Fibroblast of the aortic adventitia (primary cell): ENCODE measurements at places on chromosomes 2 and 18.

GRCh38 chr2:197236816-197237215 lies 73.8 kb downstream of the ANKRD44 start:
- DNase-seq = no peak

GRCh38 chr2:120600335-120600734 lies 135.3 kb upstream of the GLI2 start:
- DNase-seq = no peak

- peak; percentile 15 for DNase-seq
Measured at GRCh38 chr18:58105206-58105887, 61.3 kb downstream of the NEDD4L start.

- DNase-seq = no peak
Measured at GRCh38 chr2:184078496-184078895, 519.8 kb upstream of the ZNF804A start.

DNA sequence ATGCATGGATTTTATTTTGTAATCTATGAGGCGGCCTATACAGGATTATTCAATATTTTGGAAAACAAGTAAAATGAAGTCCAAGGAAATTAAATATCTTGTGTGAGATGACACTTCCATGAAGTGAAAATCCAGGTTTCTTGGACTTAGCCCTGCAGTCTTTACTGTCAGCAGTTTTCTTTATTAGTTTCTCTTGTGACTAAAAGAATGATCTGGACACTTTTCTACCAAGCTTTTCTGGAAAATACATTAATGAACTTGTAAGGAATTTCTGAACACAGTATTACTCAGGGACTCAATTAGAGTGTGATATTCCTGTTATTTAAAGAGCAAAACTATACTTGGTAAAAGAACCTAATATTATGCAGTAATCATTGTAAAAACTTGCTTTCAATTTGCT lies 610.4 kb upstream of the SLC8A1 start:
- DNase-seq = no peak

- no peak for DNase-seq
Measured at GRCh38 chr2:10863837-10864236, 47.9 kb upstream of the KCNF1 start.

DNA sequence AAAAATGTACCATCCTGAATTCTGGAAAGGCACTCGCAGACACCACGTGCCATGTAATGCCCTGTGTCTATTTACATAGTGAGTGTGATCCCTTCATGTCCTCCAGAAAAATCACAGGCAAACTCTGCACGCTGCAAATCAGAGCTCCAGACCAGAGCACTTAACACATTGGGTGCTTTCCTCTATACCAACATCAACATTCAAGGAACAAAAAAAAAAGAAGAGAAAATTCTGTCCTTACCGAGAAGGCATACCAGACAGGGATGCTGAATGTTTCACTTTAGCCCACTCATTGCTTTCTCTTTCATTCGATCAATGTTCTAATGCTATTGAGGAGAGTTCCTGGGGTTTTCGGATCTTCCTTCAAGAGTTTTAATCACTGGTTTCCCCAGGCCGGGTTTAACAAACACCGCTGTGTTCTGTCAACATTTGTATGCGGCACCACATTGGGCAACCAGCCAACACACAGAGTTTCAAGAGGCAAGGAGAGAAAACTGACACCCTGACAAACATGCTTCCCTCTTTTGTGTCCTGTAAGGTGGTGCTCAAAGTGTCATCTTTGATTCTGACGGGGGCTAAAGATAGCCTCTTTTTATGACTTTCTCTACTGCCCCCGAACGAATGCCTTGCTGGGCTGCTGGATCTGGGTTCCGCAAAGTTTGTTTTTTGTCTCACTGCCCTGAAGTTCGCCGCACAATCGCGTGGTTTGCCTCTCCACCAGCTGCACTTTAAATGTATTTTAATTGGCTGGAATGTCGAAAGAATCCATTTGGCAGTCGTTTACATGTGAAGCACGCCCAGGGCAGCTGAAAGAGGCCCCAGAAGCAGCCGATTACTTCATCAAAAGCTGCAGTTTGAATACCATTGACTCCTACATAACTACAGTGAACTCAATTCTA lies 106.4 kb upstream of the NCKAP5 start:
- peak; percentile 96 for DNase-seq

DNA sequence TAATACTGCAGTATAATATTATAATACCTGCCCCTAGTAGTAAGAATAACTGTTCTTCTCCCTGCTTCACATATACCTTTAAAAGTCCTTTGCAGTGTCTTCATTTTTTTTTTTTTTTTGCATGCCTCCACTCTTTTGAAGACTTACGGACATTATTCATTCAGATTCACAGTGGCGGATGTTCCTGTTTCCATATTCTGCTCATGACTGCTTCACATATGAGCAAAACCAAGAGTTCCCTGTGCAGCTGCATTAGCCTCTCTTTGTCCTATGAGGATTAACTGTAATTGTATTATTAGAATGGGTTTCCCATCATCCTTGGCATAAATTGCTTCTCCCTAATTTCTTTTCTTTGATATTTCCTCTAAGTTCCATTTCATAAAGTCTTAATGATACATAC lies 12.8 kb downstream of the IL18RAP start:
- no peak for DNase-seq

- no peak for DNase-seq
Measured at GRCh38 chr18:62347089-62347506, 22.0 kb downstream of the TNFRSF11A start.

GRCh38 chr2:69223759-69224511 lies 163.1 kb downstream of the GFPT1 start:
- no peak for DNase-seq

GRCh38 chr2:148756292-148756975 lies 111.9 kb downstream of the EPC2 start:
- DNase-seq = peak; percentile 2

GRCh38 chr2:221097568-221097915 lies 474.6 kb downstream of the EPHA4 start:
- DNase-seq = peak; percentile 52

DNA sequence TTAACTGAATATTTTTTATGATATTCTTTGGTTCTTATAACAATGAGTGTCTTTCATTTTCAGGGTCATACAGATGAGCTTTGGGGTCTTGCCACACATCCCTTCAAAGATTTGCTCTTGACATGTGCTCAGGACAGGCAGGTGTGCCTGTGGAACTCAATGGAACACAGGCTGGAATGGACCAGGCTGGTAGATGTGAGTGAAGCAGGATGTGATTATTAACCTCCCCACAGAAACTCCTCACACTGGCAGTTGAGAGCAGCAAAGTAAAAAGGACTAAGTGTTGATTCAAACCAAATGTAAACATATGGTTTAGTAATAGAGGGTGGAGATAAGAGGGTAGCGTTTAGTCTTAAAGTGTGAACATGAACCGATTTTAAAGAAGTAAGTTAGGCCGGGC lies 57.8 kb downstream of the COX7A2L start:
- no peak for DNase-seq

- no peak for DNase-seq
Measured at GRCh38 chr2:215863687-215864086, 149.7 kb downstream of the MREG start.

- DNase-seq = no peak
Measured at GRCh38 chr2:72028996-72029395, 118.7 kb downstream of the CYP26B1 start.

DNA sequence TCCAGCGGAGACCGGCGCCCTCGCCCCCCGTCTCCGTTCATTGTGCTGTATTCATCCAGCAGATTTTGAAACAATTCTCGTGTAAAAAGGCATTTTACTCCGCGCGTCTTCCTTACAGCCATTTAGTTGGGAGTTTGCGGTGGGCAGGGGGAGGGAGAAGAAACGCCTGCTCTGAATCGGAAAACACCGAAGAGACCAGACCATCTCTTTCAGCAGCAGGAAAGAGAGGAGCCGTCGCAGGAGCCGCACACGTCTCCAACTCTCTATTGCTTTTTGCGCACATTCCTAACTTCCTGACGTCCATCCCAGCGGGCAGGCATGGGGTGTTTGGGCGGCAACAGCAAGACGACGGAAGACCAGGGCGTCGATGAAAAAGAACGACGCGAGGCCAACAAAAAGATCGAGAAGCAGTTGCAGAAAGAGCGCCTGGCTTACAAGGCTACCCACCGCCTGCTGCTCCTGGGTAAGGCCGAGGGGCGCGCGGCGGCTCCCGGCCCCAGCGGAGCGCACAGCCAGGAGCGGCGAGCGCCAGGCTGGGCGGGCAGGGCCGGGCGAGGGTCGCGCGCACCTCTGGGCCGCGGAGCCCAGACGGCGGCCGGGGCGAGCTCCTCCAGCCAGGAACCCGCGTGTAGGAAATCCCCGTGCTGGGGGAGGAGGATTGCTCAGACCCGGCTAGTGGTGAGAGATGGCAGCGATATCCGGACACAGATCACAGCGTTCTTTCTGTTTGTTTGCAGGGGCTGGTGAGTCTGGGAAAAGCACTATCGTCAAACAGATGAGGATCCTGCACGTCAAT lies 63.2 kb downstream of the GNAL start:
- DNase-seq = peak; percentile 16

GRCh38 chr2:88659538-88659915 lies 31.9 kb upstream of the RPIA start:
- peak; percentile 78 for DNase-seq

GRCh38 chr2:48258481-48259149 lies 271.3 kb upstream of the STON1 start:
- DNase-seq = no peak

GRCh38 chr2:171226461-171226860 lies 65.8 kb upstream of the TLK1 start:
- no peak for DNase-seq

DNA sequence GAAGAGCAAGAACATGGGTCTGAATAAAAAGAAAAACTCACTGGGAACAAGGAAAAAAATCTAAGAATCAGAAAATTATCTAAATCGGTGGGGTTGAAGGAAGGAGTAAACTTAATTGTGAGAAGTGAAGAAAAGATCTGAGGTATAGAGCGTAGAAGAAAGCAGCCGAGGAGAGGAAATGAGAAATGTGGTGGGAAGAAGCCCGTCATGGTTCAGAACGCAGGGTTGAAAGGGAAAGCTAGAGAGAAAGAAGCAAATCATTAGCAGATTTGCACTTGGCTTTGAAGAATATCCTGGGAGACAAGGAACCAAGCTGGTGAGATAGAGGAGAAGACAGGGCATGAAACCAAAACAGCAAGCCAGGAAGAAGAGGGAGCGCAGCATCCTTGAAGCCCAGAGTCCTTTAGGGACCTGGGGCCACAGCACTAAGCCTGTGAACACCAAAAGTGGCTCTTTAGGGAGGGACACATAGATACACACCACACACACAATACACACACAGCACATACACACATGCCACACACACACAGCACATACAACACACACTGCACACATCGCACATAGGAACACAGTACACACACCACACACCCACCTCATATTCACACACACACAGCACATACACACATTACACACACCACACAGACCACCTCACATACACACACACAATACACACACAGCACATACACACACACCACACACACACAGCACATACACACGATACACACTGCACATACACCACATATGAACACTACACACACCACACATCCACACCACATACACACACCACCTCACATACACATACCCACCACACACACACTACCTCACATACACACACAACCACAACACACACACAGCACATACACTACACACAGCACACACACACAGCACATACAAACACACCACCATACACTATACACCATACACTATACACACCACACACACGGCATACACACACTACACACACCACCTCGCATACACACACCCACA lies 274.6 kb downstream of the ETAA1 start:
- DNase-seq = no peak

GRCh38 chr2:39816428-39816827 lies 37.4 kb upstream of the THUMPD2 start:
- no peak for DNase-seq

GRCh38 chr2:234136461-234136860 lies 86.0 kb downstream of the SPP2 start:
- DNase-seq = no peak

- DNase-seq = peak; percentile 93
Measured at GRCh38 chr2:219160186-219161017, at the start of gene NHEJ1. TSS of gene NHEJ1 (minus strand) at chr2:219160815. CDS start at chr2:219158362, 2,453 bp downstream.

DNA sequence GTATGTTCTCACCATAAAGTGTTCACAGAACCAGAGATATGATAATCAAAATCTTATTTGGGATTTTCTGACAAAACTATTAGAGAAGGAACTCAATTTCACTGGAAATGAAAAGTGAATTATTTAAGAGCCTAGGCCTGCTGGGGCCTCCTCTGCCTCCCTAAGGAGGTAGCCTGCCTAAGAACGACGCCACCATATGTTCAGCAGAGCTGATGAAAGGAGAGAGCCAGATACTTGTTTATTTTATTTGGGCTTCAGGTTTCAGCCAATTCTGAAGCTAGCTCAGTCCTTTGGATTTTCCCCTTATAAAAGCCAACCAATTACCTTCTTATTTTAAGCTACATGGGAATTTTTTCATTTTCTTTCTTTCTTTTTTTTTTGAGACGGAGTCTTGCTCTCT lies 433.1 kb upstream of the MAP2 start:
- no peak for DNase-seq

DNA sequence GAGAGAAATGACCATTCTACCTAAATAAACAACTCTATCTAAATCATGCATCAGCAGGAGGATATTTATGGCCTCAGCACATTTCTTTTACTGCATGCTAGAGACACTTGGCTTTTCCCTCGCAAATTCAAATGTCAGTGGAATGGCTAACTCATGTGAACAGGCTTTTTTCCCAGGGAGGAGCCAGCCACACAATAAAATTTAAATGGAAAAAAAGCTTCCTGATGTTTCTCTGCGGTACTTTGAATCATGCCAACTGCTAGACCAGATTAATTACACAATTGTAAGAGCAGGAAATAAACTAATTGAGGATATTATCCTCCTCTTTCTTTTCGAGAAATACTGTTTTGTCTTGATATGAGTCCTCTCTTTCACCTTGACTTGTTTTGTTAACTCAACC lies 676.3 kb downstream of the IRS1 start:
- peak; percentile 39 for DNase-seq

DNA sequence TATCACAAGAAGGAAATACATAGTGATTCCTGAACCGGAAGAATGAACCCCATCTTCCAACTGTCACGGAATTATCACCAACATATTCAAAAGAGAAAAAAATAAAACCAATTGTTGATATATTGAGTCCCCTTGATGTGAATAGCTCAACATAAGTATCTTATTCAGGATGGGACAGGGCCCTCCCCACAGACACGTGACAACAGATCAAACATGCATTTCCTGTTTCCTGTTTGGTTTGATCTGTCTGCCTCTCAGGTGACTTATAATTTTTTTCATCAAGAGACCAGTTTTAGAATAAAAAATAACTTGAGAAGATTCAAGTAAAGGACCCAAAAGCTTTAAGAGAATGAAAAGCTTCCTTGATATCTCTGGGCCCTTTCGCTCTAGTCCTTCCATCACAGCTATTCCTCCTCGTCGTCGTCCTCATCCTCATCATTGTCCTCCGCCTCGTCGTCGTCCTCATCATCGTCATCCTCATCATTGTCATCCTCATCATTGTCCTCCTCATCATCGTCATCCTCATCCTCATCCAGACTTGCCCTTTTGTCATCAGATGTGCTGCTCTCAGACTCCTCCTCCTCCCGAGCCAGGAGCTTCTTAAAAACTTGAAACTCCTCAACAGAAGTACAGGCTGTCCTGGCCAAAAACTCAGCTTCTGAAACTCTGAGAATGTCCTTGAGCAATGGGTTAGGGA lies 6.3 kb downstream of the MTERF4 start:
- DNase-seq = no peak
